ENCODE measurements at places on chromosomes 13 and 19.

DNA sequence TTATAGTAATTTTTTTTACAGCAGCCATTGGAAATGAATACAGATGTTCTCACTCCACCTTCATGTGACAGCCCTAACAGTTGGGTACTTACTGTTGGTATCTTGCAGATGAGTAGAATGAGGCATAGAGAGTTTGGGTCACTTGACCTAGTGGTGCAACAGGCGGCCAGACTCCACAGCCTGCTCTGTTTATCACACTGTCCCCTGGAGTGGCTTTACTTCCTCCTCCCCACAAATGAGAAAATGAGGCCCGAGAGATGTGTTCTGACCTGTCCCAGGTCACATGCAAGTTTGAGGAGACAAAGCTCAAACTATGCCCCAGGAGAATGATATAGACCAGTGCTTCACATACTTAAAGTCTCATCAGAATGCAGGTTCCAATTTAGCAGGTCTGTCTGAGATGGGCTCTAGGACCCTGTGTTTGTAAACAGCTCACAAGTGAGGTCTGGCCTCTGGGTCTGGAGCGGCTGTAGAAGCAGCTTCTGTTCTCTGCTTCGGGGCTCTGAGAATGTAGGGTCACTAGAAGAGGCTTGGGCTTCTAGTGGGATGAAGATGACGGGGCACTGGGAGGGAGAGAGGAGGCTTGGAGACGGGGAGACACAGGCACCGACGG lies 37.4 kb upstream of the RCBTB2 start:
- no peak for DNase-seq

DNA sequence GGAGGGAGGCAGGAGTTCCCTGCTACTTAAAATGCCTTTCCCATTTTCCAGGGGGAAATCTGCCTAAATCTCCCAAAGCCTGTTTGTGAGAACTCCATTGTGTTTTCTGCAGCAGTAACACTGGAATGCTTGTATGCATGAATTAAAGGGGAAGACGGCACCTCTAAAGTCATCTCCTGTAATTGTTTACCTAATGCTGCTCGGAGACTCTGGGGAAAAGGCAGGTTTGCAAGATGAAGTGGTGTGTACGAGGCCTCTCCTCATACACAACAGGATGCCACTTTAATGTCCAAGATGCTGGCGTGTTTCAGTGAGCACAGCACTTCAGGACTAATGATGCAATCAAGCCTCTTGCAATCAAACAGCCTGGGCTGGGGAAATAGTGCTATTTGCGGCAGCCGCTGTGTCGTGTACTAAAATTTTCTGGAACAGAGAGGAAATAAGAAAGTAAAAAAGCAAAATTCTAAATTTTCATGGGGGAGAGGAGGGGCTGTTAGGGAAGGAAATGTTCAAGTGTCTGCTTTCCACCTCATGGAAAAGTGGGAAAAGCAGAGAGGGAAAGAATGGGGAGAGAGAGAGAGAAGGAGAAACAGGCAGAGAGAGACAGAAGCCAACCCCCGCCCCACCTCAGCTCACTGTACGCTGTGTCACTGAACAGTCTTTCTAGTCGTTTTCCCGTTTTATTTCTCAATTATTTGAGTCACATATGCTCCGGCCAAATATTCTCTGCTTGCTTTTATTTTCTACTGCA lies 32.9 kb downstream of the TSHZ3 start:
- no peak for DNase-seq

DNA sequence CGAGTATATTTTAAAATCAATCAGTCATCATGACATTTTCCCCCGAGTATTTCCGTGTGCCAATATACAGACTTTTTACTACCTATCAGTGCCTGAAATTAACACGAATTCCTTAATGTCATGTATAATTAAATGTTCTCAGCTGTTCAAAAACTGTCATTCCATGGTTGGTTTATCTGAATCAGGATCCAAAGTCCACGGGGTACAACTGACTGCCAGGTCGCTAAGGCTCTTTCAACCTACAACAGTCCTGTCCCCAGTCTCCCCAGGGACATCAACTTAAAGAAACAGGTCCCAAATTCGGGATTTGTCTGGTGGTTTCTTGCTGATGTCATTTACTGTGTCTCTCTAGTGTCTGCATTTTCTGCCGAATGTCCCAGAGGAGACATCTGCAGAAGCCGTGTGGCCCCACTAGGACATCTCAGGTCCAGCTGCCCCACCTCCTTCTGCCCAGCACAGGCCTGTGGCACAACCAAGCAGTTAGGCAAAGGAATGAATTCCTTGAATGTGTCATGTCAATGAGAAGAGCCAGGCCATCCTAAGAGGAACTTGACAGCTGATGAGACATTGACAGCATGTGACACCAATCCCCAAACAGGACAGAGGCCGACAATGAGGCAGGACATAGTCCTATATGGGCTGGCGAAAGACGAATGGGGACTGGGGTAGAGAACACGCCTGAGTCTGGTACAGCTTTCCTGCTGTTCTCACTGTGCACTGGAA lies 109.5 kb downstream of the STK24 start:
- no peak for DNase-seq

GRCh38 chr19:54653181-54653809 lies 9.5 kb upstream of the LILRB4 start:
- peak; percentile 35 for DNase-seq

DNA sequence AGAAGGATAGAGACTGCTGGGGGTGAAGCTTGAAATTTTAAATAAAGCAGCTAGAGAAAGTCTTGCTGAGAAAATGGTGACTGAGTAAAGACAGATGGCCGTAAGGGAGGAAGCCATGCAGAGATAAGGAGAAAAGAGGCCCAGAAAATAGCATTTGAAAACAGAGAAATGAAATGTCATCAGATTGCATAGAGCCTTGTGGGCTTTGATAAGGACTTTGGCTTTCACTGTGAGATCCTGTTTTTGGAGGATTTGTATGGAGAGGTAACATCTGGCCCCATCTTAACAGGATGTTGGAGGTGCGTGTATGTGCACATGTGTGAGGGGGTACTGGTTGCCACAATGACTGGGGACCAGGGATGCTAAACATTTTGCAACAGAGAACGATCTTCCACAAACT lies 19.5 kb upstream of the ATP8A2 start:
- no peak for DNase-seq

- no peak for DNase-seq
These were observed 112.4 kb downstream of the KATNAL1 start for GRCh38 chr13:30194906-30195305.

DNA sequence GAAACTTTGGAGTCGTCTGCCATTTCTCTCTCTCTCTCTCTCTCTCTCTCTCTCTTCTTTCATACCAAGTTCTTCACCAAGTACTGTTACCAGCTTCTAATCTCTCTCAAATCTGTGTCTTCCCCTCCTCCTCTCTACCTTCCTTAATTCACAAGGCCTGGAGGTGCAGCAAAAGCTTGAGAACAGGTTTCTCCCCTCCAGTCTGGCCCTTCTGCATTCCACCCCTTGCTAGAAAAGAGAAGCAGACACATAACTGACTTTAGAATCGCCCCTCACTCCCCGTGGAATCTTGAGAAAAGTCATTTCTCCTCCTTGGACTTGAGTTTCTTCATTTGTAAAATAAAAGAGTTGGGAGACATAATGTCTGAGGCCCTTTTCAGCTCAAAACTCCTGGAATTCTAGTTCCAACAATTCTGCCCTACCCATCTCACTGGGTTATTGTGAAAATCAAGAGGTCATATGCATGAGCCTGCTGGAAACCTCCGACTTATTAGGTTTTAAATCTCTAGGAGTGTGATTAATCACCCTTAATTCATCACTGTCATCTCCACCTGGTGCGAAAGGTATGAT lies 20.4 kb downstream of the AMER2 start:
- no peak for DNase-seq

DNA sequence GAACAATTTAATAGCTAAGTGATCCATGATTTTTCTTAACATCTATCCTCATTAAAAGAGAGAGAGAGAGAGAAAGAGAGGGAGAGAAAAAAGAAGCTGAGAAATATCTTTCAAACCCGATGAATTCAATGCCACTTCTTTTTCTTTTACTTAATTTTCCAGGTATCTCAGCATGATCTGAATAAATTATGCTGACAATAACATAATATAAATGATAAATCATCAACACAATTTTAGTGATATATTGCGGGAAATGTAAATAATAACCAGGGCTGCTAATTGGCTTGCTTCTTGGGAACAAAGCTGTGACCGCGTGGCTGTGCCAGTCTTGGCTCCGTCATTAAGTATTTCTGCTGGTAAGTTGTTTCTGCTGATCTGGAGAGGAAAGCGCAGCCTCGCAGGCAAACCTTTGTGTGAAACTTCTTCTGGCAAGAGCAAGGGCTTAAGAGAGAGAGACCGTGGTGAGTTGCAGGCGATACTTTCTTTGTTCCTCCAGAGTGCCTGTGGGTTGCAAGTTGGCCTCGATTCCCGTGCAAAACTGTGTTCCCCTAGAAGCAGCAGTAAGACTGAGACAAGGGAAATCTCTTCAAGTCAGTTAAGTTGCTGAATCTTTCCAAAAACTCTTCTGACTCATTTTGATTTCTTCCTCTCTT lies 489.1 kb upstream of the TSHZ3 start:
- DNase-seq: no peak

GRCh38 chr19:33259539-33259938 lies 33.9 kb upstream of the SLC7A10 start:
- no peak for DNase-seq

Measured in Jurkat, Clone E6-1 (cell line).